ENCODE measurements at places on chromosomes 1 and 21.

DNA sequence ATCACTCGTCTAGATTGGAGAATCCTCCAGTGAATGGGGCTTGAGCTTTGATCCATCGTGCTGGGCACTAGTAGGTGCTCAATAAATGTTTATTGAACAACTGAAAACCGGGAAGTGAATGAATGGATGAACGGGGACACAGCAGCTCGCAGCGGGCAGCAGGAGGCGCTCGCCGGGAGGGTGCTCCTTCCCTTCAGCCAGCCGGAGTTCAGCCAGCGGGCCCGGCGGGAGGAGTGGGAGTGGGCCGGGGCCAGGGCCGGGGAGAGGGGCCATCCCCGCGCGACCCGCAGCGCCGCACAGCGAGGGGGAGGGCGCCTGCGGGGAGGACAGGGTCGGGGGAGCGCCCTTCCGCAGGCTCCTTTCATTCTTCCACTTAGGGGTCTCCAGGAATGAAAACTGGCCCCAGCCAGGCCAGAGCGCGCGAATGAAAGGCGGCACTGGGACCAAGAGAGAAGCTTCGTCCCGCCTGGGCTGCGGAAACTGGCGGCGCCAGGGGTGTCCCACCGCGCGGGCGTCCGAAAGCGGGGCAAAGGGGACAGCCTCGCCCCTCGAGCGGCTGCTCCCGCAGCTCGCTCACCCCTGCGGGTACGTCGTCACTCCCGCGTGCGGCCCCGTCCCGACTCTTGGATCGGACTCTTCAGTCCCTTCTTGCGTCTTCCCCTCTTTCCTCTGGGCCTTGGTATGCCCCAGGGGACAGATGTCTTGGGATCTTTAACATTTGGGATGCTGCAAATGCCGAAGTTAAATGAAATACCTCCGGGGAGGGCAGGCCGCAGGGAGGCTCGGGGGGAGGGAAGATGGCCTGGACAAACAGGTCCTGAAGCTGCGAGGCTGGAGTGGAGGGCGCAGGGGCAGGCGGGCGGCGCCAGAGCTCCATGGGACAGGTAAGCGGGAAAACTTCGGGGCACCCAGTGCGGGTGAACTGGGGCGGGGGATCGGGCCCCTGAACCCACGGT, 3.6 kb upstream of the INAVA start:
- no peak for DNase-seq

GRCh38 chr1:215276582-215276981, 194.0 kb downstream of the KCNK2 start:
- no peak for DNase-seq

GRCh38 chr21:16588433-16588860, 858.7 kb downstream of the USP25 start:
- no peak for DNase-seq

GRCh38 chr1:87794788-87795614, 466.3 kb downstream of the LMO4 start:
- no peak for DNase-seq

DNA sequence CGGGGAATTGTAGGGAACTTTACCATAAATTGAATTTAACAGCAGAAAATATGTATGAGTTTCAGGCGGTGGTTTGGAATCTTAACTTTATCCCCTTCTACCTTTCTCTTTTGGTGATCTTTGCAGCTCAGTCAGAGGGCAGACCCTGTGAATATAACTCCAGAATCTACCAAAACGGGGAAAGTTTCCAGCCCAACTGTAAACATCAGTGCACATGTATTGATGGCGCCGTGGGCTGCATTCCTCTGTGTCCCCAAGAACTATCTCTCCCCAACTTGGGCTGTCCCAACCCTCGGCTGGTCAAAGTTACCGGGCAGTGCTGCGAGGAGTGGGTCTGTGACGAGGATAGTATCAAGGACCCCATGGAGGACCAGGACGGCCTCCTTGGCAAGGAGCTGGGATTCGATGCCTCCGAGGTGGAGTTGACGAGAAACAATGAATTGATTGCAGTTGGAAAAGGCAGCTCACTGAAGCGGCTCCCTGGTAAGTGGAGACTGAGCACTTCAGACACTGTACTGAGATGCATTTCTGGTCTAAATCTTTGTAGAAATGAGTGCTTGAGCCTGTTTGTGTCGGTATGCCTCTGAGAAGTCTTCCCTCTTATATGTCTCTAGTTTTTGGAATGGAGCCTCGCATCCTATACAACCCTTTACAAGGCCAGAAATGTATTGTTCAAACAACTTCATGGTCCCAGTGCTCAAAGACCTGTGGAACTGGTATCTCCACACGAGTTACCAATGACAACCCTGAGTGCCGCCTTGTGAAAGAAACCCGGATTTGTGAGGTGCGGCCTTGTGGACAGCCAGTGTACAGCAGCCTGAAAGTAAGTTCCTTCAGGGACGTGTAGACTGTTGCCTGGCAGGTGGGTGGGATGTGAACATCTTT, 1.5 kb downstream of the CCN1 start:
- no peak for DNase-seq

GRCh38 chr1:9425859-9426258, 113.4 kb upstream of the SLC25A33 start:
- DNase-seq = no peak

DNA sequence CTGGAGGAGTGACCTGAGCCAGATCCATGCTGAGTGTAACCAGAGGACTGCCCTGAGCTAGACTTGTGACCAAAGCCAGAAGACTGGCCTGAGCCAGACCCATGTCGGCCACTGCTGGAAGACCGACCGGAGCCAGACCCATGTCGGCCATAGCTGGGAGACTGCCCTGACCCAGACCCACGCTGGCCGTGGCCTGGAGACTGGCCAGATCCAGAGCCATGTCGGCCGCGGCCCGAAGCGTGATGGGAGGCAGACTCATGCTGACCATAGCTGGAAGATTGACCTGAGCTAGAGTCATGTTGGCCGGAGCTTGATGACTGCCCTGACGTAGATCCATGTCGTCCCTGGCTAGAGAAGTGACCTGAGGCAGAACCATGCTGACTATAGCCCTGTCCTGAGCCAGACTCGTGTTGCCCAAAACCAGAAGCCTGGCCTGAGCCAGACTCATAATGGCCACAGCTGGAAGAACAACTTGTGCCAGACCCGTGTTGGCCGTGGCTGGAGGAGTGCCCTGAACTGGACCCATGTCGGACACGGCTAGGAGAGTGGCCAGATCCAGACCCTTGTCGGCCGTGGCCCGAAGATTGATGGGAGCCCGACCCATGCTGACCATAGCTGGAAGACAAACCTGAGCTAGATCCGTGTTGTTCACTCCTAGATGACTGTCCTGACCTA, 5.1 kb downstream of the HRNR start:
- no peak for DNase-seq

DNA sequence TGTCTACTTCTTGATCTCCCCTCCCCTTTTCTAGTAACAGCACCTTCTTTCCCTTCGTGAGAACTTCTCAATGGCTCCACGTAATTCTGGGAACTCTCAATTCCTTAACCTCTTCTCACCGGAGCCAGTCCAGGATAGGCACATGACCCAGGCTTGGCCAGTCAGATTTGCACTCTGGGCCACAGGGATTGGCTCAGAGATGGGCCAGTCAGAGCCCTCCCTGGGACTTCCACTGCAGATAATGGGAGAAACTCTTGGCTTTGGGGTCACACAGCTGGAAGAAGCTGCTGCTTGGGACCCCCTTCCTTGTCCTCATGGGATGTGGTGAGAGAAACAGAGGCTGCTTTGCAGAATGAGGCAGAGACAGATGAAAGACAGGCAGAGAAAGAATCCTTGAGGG, 302.3 kb downstream of the PTPRU start:
- DNase-seq = no peak

GRCh38 chr1:88191917-88192316, 492.2 kb upstream of the PKN2 start:
- DNase-seq = no peak

GRCh38 chr1:39919545-39919944, 17.8 kb upstream of the MYCL start:
- no peak for DNase-seq

DNA sequence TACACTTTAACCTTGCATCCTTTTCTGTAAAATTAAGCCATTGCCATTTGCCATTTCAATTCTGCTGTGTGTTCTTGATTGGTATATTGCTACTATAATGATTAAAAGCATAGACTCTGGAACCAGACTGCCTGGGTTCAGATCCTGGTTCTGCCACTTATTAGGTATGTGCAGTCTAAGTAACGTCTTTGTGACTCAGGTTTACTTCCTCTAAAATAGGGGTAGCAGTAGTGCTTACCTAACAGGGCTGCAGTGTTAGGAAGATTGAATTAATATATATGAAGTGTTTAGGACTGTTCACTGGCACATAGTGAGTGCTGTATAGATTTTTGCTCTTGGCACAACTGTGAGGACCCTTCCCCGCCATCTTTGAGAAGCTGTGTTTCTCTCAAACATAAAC, 4.4 kb downstream of the CDC42 start:
- DNase-seq = no peak

- DNase-seq = no peak
These were observed 350.6 kb upstream of the NCAM2 start for GRCh38 chr21:20647607-20648006.

DNA sequence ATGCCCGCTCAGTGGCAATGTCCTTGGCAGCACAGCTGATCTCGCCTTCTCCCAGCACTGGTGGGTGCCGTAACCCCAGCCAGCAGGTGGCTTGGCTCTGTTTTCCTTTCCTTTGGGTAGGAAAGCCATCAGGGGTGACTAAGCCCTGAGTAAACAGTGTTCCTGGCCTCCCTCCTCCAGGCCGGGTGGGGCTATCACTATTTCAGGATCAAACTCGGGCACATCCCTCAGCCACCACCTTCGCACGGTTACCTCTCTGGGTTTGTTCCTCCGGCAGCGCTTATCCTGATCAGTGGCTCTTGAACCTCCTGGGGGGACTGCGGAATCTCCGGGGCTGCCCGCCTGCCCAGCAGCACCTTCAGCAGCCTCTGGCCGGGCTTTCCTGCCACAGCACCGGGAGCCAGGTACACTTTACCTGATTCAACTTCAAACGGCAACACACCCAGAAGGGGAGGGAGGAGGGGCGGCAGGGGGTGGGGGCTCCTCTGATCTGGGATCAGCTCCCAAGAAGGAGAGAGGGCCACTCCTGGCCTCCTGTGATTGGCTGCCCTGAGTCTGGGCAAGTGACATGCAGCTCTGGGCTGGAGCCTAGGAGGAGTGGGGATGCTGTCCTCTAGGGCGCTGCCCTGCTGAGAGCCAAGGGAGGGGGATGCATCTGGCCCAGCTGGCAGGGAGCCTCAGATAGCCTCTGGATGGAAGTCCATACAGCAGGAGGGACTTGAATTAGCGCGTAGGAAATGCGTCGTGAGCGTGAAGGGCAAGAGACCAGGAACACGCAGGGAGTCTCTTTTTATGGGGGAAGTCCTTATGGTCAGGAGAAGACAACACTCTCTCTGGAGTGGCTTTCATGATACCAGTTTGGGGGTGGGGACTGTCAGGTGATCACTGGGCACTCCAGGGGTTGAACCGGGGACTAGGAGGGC, at the start of gene ASCL5:
Gene ASCL5, minus strand, starts transcription at position 353 of the 923 bp plus-strand sequence. CDS start 11,812 bp downstream, outside the sequence.
- DNase-seq = no peak

DNA sequence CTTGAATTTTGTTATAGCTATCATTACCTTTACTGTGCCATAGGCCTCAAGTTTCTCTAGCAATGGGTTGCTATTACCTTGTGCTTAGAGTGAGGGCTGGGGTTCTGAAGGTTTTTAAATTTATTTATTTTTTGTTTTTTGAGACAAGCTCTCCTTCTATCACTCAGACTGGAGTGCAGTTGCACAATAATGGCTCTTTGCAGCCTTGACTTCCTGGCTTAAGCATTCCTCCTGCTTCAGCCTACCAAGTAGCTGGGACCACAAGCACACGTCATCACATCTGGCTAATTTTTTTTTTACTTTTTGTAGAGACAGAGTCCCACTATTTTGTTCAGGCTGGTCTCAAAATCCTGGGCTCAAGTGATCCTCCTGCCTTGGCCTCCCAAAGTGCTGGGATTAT, 41.5 kb downstream of the SNX27 start:
- DNase-seq = no peak

DNA sequence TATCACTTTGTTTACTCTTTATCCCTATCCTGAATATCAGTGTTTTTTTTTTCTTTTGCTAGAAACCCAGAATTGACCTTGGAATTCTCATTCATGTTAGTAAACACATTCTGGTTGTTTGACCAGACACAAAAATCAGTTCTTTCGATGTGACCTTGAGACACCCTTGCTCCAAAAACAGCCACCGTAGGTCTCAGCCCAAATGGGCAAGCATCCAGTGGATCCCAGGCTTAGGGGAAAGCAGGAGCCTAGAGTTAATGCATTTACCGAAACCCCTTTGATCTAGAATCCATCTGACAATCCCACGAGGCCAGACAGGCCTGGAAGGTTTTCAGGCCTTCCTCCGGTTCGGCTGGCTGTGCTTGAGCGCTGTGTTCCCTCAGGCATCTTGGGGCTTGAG, 47.6 kb downstream of the IRF2BP2 start:
- no peak for DNase-seq

DNA sequence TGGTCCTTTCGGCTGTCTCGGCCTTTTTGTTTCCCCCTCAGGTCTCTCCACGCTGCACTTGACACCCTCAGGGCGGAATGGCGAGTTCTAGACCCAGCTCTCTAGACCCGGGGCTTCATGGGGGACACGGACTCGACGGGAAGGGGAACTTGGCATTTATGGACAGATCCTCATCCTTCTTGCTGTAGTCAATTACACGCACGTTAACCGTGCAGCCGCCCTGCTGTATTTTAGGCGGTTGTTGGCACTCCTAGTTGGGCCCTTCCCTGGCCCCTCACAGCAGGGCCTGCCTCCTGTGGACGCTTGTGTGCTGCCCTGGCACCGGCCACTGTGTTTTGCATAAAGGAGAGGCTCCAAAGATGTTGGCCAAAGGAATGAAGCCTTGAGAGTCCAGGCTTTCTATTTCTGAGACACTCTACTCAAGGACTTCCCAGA, 558 bp upstream of the BTG3 start:
- no peak for DNase-seq

DNA sequence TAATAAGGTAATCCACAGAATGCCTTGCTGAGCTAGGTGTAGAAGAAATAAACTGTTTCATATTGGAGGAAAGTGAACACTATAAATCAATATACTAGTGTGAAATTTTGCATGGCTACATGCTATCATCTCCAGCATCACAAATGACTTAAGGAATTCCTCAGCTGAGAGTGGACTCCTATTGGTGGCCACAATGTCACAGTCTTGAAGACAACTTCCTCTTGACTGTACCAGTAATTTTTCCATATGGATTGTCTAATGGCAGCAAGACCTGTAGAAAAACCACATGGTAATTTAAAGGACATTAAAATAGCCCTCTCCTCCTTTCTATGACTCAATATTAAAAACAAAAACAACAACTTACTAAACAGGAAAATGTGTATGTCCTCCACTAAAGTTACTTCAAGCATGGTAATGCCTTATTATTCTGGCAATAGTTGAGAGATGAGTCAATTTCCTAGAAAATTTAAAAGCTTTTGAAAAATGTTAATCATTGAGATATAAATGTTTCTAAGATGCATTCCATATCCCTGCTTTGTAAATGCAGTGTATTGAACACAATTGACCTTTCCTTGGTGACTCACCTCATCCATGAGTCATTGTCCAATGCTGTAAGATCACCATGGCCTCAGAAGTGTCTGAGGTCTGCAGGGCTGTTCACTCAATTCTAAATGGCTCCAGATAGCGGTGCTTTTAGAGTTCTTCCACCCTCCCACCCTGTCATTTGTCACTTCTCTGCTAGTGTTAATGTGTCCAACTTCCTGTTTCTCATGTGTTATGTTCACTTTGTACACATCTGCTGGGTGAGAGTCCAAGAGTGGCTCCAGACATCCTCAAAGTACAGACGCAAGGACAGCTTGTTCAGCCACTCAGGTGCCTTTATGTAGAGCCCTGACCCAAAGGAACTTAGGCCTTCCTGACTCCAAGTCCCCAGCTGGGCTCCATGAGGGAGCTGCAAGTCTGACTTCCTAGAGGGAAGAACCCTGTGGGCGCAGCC, 32.8 kb upstream of the DNASE2B start:
- DNase-seq = no peak

GRCh38 chr1:221611656-221612046, 130.2 kb downstream of the DUSP10 start:
- DNase-seq = no peak

Data from activated T-helper 1 cell treated with Interleukin-2 at 50 U/mL for 16 hours (primary cell).